ENCODE measurements at places on chromosomes 12 and 14. TPM values are rescaled to one million over a fixed set of nuclear protein-coding genes. Genes with fewer than 3 reads are reported as not detected.
A peak's percentile ranks its signal among the peaks of the same experiment; 100 is the strongest.

GLT8D2 gene
- polyA plus RNA-seq, result not detected

- H3K27me3 ChIP-seq, result peaks cover 4% of the 10 kb centered on the region
- H3K4me3 ChIP-seq, result no peak overlapping the region
- H3K36me3 ChIP-seq, result no peaks in the 10 kb centered on the region
- H3K4me1 ChIP-seq, result no peaks in the 10 kb centered on the region
- H3K27ac ChIP-seq, result no peak overlapping the region
Measured at GRCh38 chr12:42299392-42300308, 26.2 kb downstream of the ZCRB1 start.

C12orf42 gene
- 0.14 TPM for polyA plus RNA-seq

DNA sequence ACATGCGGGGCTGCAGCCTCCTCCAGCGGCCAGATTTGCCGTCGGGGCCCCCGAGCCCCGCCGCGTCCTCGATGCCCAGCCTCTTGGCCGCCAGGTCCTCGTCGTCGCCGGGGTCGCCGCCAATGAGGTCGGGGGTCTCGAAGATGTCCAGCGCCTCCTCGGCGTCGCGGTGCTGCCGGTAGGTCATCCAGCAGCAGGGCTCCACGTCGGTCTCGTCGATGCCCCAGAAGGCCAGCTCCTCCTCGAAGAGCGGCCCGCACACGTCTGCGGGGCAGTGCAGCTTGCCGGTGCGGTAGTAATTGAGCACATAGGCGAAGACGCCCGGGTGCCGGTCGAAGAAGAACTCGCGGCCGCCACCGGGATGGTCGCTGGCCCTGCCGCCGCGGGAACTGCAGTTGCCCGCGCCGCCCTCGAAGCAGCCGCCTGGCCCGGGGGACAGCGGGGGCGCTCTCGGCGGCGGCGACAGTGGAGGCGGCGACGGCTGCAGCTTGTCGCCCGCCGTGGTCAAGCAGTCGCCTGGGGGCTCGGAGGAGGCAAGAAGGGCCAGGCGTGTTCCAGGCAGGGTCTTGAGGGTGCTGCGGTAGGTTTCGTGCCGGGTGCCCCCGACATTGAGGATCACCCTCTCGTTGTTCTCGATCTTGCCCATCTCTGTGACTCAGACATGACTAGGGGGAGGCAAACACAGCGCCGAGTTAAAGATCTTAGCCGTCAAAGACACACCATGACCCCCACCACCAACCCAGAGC is 2.1 kb downstream of the KCNC2 start:
- no peak overlapping the region for H3K4me3 ChIP-seq
- H3K27me3 ChIP-seq, result peaks cover 28% of the 10 kb centered on the region
- no peak for DNase-seq
- H3K27ac ChIP-seq, result no peak overlapping the region

- no peak for DNase-seq
- no peaks in the 10 kb centered on the region for H3K27me3 ChIP-seq
- H3K4me1 ChIP-seq, result no peaks in the 10 kb centered on the region
Measured at GRCh38 chr12:110067531-110067930, 19.2 kb upstream of the C12orf76 start.

DNA sequence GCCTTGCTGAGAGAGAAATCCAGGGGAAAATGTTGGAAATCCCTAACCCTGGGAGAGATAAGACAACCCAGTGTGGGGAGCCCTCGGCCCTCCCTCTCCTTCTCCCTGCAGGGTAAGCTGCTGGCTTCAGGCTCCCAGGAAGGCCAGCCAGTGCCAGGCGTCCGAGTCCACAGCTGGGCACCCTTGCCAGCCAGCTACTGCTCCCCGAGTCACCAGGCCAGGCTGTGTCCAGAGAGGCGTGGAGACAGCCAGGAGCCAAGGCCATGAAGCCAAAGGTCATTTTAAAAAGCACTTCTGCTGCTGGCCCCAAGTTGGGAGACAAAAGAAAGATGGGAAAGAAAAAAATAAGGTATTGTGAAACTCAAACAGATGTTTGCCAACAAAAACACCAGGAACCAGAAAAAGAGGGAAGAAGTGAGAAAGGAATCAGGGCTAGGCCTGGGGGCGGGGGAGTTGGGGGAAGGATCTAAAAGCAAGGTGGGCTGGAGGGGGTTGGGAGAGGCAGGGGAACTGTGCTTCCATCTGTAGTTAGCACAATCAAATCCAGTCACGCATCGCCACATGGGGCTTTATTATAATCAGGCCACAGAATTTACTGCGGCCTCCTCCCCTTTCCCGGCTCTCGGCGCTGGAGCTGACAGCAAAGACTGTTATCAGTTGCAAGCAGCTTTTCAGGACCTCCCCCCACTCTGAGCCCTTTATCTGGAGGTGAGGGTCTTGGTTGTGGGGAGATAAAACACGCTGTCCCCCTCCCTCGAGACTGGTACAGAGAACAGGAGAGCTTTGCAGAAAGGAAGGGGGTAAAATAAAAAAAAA is 33.5 kb downstream of the RBM19 start:
- peaks cover 2% of the 10 kb centered on the region for H3K4me1 ChIP-seq
- H3K36me3 ChIP-seq, result peaks cover 26% of the 10 kb centered on the region
- H3K27ac ChIP-seq, result peak overlapping the region; percentile 46

MANSC1 gene
- polyA plus RNA-seq, result not detected

GRCh38 chr14:61923348-61923747 is 161.1 kb downstream of the SNAPC1 start:
- no peak overlapping the region for H3K27ac ChIP-seq
- H3K27me3 ChIP-seq, result peaks cover 5% of the 10 kb centered on the region
- H3K4me1 ChIP-seq, result no peaks in the 10 kb centered on the region

TOMM20L gene
- polyA plus RNA-seq, result 3.7 TPM

DNA sequence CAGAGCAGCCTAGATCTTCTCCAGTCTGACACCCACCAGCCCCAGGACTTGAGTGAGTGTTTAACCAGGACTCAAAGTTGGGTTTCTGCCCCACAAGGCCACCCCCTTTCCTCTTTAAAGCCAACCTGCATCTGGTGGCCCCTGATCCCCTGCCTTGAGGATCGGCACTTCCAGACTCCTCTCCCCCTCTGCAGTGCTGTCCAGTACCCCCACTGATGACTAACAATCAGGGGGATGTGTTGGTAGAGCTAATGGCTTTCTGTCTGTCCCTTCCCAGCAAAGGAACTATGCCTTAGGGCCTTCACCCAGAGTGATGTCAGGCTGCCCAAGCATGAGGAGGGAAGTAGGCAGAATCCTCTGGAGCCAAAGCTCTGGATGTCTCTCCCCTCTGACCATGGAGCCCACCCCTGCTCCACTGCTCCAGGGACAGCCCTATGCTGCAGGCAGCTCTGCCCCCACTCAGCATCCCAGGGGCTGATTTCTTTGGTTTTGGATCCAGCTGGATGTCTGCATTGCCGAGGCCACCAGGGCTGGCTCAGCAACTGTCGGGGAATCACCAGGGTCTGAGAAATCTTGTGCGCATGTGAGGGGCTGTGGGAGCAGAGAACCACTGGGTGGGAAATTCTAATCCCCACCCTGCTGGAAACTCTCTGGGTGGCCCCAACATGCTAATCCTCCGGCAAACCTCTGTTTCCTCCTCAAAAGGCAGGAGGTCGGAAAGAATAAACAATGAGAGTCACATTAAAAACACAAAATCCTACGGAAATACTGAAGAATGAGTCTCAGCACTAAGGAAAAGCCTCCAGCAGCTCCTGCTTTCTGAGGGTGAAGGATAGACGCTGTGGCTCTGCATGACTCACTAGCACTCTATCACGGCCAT is 42.9 kb downstream of the DAD1 start:
- H3K36me3 ChIP-seq, result peaks cover 26% of the 10 kb centered on the region
- H3K27ac ChIP-seq, result peak overlapping the region; percentile 54
- DNase-seq, result no peak
- H3K4me3 ChIP-seq, result no peak overlapping the region
- peaks cover 3% of the 10 kb centered on the region for H3K27me3 ChIP-seq

Data from immature natural killer cell (primary cell).